Left lobe of liver (tissue), 2 donors: ENCODE measurements at places on chromosomes 2 and 18. TPM values are rescaled to one million over a fixed set of nuclear protein-coding genes. Genes with fewer than 3 reads are reported as not detected.
A peak's percentile ranks its signal among the peaks of the same experiment; 100 is the strongest.

Gene CABLES1
- 12.8 TPM for total RNA-seq

GRCh38 chr18:2411381-2411960 is 159.8 kb downstream of the METTL4 start:
- DNase-seq, result no peak

- DNase-seq, result no peak
These were observed 109.7 kb downstream of the CLIP4 start for GRCh38 chr2:29224693-29225551.

- peak; percentile 80 for DNase-seq
These were observed 132.2 kb downstream of the DOCK10 start for GRCh38 chr2:224909885-224910573.
